CD4-positive, alpha-beta T cell treated with Interleukin-6 for 4 hours (primary cell): ENCODE measurements at places on chromosomes 12 and 14.

GRCh38 chr14:22456998-22457594, 131.9 kb downstream of the DAD1 start:
- DNase-seq: no peak

DNA sequence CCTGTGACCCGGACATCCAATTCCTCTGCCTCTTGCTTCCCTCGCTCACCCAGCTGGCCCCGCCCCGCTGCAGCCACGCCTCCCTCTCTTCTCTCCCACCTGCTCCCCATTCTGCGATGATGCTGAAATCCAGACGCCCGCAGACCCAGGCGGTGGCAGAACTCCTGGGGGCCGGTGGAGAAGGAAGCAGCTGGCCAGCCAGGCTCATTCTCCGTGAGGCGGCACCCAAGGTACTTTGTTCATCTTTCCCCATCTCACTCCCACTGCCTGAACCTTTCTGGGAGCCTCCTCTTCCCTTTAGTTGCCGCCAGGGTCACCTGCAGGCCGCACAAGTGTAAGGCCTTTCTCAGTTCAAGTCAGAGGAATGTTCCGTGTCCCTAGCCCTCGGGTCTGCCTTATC, 35.7 kb downstream of the FOXN4 start:
- no peak for DNase-seq

- DNase-seq: no peak
These were observed 112.1 kb downstream of the DPF3 start for GRCh38 chr14:72781561-72782508.

DNA sequence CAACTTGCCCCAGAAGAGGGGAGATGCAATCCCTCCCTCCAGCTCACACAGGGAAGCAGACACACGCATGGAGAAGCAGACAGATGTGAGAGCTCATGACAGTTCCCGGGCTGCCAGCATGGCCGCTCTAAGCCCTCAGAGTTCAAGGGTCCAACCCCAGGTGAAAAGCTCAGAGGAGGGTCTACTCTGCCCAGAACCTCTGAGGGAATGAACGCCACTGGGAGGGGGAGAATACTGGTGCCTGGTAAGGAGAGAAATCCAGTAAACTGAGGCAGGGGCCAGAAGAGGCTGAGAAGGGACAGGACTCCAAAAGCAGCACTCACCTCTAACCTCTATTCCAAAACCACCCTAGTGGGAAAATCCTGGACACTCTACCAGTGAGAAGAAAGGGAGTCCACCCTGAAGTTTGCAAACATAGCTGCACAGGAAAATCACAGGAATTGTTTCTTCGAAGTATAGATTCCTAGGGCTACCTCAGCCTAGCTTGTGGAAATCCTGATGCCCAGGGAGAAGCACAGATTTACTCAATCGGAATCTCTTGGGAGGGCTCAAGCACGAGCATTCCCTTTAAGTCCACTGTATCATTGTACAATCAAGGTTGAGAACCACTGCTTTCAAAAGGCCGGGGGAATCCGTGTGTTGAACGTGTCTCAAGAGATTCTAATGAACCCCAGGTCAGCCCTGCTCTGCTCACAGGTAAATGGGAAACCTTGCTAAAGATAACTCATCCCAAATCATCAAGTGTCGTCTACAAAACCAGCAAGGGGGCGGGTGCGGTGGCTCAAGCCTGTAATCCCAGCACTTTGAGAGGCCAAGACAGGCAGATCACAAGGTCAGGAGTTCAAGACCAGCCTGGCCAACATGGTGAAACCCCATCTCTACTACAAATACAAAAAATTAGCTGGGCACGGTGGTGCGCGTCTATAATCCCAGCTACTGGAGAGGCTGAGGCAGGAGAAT, 34.3 kb upstream of the PLEKHG6 start:
- DNase-seq: no peak

GRCh38 chr12:95976416-95976832, 19.7 kb downstream of the HAL start:
- no peak for DNase-seq
